ENCODE measurements at places on chromosomes 1 and 21. TPM values are rescaled to one million over a fixed set of nuclear protein-coding genes. Genes with fewer than 3 reads are reported as not detected.
A peak's percentile ranks its signal among the peaks of the same experiment; 100 is the strongest.

C1QTNF12 gene
- total RNA-seq = 2.4 TPM

CSMD2 gene
- total RNA-seq = not detected

CD48 gene
- total RNA-seq = 329 TPM

FCRL5 gene
- total RNA-seq = not detected

SYPL2 gene
- not detected for total RNA-seq

KLHDC7A gene
- not detected for total RNA-seq

SH2D1B gene
- total RNA-seq = not detected

LCE1E gene
- not detected for total RNA-seq

ATP1A4 gene
- total RNA-seq = not detected

OLFML2B gene
- total RNA-seq = 0.58 TPM

SPATA1 gene
- 3.4 TPM for total RNA-seq

DNA sequence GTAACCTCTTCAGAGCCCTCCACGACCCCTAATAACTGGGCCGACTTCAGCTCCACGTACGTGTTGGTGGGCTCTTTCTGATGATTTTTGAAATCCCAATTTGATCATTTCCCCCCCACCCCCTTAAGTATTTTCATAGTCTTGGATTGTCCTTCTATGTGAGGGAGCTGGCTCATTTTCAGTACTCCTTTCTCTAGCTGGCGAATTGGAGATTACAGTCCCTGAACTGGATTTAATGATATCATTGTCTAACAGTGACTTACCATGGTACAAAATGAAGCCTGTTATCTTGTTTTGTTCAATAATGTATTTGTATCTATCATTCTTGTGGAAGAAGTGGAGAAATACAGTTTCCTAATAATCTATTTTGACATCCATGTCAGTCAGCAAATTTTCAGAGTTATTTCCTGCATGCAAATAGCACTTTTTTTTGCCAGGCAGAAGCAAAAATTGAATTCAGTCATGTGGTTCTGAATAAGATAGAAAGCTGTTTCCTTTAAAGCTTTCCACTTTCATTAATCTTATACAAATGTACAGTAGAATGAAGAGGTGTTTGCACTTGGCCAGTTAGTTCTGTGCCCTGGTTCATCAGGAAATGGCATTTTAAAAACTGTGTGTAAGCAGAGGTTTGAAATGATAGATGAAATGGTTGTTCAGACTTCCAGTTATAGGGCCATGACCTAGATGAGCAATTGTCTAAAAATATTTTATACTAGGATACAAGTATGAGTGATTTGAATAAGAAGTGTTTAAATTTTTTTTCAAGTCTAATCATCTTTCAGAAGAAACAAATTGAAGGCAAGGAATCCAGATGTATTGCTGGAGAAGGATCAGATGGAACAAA is 104.2 kb downstream of the ATP5PO start:
- H3K4me1 ChIP-seq = no peaks in the 10 kb centered on the region
- DNase-seq = no peak
- H3K27ac ChIP-seq = no peak overlapping the region
- no peaks in the 10 kb centered on the region for H3K36me3 ChIP-seq

GRCh38 chr1:208054911-208055379 is 144.0 kb upstream of the CD34 start:
- no peaks in the 10 kb centered on the region for H3K4me1 ChIP-seq
- H3K27ac ChIP-seq = no peak overlapping the region
- no peak overlapping the region for H3K4me3 ChIP-seq
- H3K27me3 ChIP-seq = no peaks in the 10 kb centered on the region

GRCh38 chr1:82466416-82466815 is 665.7 kb downstream of the ADGRL2 start:
- no peak overlapping the region for H3K27ac ChIP-seq
- no peak for DNase-seq
- no peaks in the 10 kb centered on the region for H3K4me1 ChIP-seq
- H3K27me3 ChIP-seq = no peaks in the 10 kb centered on the region
- no peaks in the 10 kb centered on the region for H3K36me3 ChIP-seq
- no peak overlapping the region for H3K4me3 ChIP-seq

GRCh38 chr1:246506367-246506673 is 759 bp downstream of the SMYD3 start:
- peak overlapping the region; percentile 38 for H3K4me3 ChIP-seq
- H3K27me3 ChIP-seq = no peaks in the 10 kb centered on the region
- H3K36me3 ChIP-seq = no peaks in the 10 kb centered on the region

DNA sequence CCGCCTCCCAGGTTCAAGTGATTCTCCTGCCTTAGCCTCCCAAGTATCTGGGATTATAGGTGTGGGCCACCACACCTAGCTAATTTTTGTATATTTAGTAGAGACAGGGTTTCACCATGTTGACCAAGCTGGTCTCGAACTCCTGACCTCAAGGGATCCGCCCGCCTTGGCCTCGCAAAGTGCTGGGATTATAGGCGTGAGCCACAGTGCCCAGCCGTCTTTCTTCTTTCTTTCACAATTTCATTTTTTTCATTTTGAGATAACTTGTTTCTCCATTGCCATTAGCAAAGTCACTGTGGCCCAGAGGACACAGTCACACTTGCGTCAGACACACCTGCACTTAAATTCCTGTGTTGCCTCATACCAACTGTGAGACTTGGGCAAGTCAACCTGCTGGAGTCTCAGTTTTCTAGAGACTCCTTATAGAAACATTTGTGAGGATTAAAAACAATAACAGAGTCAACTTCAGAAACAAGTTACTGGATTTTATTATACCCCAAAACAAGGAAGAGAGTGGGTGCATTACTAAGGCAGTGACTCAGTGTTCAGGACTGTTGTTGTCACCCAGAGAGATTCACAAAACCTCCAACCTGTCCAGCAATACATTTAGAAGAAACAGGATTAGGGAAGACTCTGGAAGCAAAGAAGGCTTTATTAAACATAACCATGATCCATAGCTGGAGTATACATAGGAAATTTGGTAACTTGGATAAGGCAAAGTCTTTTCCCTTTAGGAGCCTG is 2.6 kb downstream of the TEDDM1 start:
- DNase-seq = no peak
- H3K36me3 ChIP-seq = no peaks in the 10 kb centered on the region
- no peak overlapping the region for H3K27ac ChIP-seq
- H3K4me3 ChIP-seq = no peak overlapping the region

DNA sequence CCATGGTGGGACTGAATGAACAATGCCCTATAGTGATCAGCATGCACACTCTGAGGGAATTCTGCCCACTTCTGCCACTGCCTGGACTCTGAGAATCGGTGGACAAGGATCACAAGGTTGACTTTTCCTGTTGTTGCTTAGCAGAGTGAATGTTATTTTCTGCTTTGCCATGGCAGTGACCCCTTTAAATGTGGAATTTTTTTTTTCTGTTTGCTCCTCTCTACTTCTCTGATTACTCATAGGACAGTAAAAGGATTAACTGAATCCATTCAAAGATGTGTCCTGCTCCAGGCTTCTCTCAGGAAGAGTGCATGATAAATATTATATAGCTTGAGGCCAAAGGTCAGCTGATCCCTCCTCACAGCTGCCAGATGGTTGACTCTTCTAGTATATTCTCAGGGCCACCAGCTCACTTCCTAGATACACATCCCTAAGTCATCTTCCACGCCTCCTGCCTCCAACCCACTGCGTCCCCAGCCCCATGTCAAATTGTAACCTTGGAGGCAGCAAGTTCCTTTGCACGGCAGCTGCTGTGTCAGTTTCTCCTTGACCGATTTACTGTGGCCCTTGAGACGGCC is 74.0 kb upstream of the RALGPS2 start:
- DNase-seq = no peak
- H3K27ac ChIP-seq = no peak overlapping the region
- H3K36me3 ChIP-seq = no peaks in the 10 kb centered on the region
- H3K27me3 ChIP-seq = no peaks in the 10 kb centered on the region
- H3K4me3 ChIP-seq = no peak overlapping the region

DNA sequence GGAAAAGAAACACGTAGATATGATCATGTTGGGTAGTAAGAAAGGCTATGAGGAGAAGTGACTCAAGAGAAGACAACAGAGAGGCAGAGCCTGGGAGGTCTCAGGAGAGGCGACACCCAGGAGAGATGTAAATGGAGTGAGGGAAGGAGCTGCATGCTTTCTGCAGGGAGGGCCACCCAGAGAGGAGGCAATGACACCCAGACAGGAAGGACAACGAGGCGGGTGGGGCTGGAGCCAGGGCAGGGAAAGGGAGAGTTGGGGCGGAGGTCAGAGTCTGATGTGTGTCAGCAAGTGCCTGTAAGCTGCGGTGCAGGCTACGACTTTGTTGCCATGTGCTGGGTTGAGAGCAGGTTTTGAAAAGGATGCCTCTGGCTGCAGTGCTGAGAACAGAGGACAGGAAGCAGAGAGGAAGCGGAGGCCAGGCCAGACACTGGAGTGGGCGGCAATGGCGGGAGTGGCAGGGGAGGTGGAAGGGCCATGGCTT is 31.3 kb downstream of the SLC1A7 start:
- H3K36me3 ChIP-seq = no peaks in the 10 kb centered on the region
- no peak for DNase-seq
- H3K27me3 ChIP-seq = no peaks in the 10 kb centered on the region
- no peaks in the 10 kb centered on the region for H3K4me1 ChIP-seq
- H3K4me3 ChIP-seq = no peak overlapping the region
- H3K27ac ChIP-seq = no peak overlapping the region

- no peak for DNase-seq
- H3K36me3 ChIP-seq = no peaks in the 10 kb centered on the region
- no peaks in the 10 kb centered on the region for H3K27me3 ChIP-seq
Measured at GRCh38 chr1:31715087-31715872, 11.5 kb upstream of the COL16A1 start.

- no peaks in the 10 kb centered on the region for H3K36me3 ChIP-seq
- H3K4me3 ChIP-seq = no peak overlapping the region
- H3K27me3 ChIP-seq = no peaks in the 10 kb centered on the region
- no peak for DNase-seq
- no peak overlapping the region for H3K27ac ChIP-seq
- peaks cover 8% of the 10 kb centered on the region for H3K4me1 ChIP-seq
Measured at GRCh38 chr1:19703280-19703679, 38.6 kb downstream of the HTR6 start.

DNA sequence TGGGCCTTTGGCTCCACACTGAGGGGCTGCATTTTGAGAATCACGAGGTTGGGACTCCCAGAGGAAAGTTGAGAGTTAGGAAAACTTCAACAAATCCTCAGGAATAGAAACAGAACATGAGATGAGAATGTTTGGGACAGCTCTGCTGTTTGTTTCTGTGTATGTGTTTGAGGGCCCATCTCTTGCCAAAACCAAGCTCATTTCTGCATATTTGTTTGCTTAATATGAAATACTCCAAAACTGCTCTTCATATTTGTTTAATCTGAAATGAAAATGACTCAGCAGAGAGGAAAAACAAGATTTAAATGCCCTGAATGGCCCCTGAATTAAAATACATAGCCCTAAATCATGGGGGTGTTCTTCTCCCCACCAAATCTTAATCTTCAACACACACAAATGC is 78.1 kb downstream of the DDR2 start:
- no peak overlapping the region for H3K27ac ChIP-seq
- H3K27me3 ChIP-seq = no peaks in the 10 kb centered on the region
- H3K4me3 ChIP-seq = no peak overlapping the region
- H3K36me3 ChIP-seq = no peaks in the 10 kb centered on the region

DNA sequence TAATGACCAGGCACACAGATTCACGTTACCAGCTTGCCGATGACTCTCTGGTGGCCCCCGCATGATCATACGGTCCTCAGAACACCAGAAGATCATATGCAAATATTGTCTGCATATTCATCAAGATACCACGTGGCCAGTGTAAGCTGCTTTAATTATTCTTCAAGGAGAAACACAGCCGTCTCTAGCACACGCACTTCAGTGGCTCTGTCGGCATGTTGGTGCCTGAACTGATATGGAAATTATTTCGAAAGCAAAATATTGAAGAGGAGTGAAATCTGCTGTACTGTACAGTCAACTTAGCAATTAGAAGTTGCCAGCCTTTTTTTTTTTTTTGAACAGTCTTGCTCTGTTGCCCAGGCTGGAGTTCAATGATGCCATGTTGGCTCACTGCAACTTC is 5.9 kb upstream of the KIF26B start:
- no peaks in the 10 kb centered on the region for H3K36me3 ChIP-seq
- no peak overlapping the region for H3K4me3 ChIP-seq
- peaks cover 9% of the 10 kb centered on the region for H3K27me3 ChIP-seq

GRCh38 chr1:116433275-116434257 is 60.5 kb downstream of the ATP1A1 start:
- H3K27ac ChIP-seq = no peak overlapping the region
- no peaks in the 10 kb centered on the region for H3K27me3 ChIP-seq
- H3K4me1 ChIP-seq = no peaks in the 10 kb centered on the region

- H3K27me3 ChIP-seq = no peaks in the 10 kb centered on the region
- no peak overlapping the region for H3K27ac ChIP-seq
Measured at GRCh38 chr1:99601709-99602403, 44.1 kb upstream of the PALMD start.

DNA sequence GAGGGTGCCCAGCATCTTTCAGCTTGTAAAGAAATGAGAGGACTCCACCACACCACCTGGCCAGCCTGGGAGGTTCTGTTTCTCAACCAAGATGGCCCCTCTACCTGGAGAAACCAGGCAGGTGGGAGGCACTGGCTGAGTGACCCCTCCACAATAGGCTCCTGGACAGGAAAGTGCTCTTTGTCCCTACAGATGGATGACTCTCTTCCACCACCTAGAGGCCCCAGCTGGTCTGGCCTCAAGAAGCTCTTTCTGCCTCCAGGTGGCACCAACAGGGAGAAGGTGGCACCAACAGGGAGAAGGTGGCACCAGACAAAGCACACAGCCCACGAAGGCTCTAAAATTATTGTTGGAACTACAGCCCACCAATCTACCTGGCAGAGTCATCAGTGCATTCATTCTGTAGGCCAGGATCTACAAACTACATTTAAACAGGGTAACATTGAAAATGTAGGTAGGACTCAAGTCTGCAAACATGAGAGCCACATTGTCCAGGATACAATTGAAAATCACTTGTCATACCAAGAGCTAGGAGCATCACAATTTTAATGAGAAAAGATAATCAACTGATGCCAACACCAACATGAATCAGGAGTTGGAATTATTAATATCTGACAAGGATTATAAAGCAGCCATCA is 14.4 kb downstream of the TMPRSS3 start:
- H3K4me1 ChIP-seq = peaks cover 16% of the 10 kb centered on the region
- no peaks in the 10 kb centered on the region for H3K27me3 ChIP-seq
- no peak overlapping the region for H3K4me3 ChIP-seq
- no peak overlapping the region for H3K27ac ChIP-seq
- H3K36me3 ChIP-seq = no peaks in the 10 kb centered on the region

- peaks cover 3% of the 10 kb centered on the region for H3K27me3 ChIP-seq
- no peak overlapping the region for H3K27ac ChIP-seq
- no peak for DNase-seq
- H3K4me3 ChIP-seq = no peak overlapping the region
- no peaks in the 10 kb centered on the region for H3K4me1 ChIP-seq
Measured at GRCh38 chr21:39616211-39616772, 3.6 kb downstream of the B3GALT5 start.

- no peaks in the 10 kb centered on the region for H3K36me3 ChIP-seq
- H3K27ac ChIP-seq = no peak within 1 kb of the TSS
- H3K4me3 ChIP-seq = no peak within 1 kb of the TSS
- peaks cover 19% of the 10 kb centered on the region for H3K4me1 ChIP-seq
- peak; percentile 34 for DNase-seq
Measured at GRCh38 chr1:107140703-107141490, at the start of gene NTNG1. Gene NTNG1 (plus strand): TSS chr1:107141039.

DNA sequence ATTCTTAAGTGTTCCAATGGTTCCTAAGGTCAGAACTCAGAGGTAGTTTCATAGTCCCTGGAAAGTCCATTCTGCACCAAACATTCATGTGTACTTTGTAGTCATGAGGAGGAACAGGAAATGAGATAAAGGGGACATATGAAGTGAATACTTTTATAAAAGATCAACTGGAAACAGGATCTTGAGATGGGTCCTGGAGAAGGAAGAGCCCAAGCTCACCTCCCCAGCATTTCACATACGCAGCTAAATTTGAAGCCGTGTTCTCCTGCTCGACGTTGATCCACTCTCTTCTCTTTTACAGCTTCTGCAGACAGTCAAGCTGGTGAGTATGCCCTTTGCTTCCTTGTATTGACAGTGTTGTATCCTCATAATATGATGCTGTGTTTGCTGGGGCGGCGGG is 429 bp downstream of the FCGR2A start:
- DNase-seq = no peak
- H3K36me3 ChIP-seq = no peaks in the 10 kb centered on the region
- H3K27me3 ChIP-seq = no peaks in the 10 kb centered on the region
- H3K27ac ChIP-seq = no peak overlapping the region

All from CD4-positive, alpha-beta memory T cell (primary cell).